Renal cortical epithelial cell (primary cell): ENCODE measurements at places on chromosomes 6 and 20.

DNA sequence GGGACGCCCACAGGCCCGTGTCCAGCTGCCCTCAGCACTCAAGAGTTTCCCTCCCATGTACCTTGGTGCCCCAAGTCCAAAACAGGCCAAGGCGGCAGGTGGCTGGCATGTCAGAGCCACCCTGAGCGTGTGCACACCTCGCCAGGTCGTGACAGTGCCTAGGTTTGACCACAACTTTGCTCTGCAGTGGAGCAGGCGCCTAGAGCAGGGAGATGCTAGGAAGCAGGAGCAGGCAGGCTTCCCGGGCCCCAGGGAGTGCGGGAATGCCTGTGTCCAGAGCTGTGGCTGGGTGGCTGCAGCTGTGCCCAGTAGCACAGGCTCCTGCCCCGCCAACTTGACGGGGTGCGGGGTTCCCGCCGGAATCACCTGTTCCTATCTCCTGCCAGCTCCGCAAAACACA, 380.8 kb upstream of the IMPG1 start:
- DNase-seq: no peak

DNA sequence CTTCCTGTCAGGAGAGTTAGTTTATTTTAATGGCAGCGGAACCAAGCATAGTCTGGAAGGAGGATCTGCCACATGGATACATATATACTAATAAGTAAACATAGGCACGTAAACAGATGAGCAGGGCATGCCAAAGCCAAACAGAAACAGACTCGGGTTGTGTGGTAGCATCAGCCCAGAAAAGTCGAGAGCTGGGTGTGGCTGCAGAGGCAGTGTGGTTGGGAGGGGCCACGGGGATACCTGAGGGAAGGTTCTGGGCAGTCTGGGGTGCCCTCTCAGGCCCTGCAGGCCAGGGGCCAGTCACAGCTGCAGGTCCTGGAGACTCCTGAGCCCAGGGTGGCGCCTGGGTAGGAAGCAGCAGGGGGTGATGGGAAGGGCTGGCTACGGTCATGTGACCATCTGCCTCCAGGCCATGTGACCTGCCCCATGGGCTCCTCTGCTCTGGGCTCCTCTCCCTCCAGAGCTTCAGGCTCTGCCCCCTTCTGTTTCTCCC, 42.8 kb upstream of the MRPS10 start:
- DNase-seq: no peak

GRCh38 chr6:10540073-10540746, 19.1 kb downstream of the GCNT2 start:
- no peak for DNase-seq

GRCh38 chr6:30828027-30828962, 56.0 kb upstream of the DDR1 start:
- DNase-seq: peak; percentile 72

DNA sequence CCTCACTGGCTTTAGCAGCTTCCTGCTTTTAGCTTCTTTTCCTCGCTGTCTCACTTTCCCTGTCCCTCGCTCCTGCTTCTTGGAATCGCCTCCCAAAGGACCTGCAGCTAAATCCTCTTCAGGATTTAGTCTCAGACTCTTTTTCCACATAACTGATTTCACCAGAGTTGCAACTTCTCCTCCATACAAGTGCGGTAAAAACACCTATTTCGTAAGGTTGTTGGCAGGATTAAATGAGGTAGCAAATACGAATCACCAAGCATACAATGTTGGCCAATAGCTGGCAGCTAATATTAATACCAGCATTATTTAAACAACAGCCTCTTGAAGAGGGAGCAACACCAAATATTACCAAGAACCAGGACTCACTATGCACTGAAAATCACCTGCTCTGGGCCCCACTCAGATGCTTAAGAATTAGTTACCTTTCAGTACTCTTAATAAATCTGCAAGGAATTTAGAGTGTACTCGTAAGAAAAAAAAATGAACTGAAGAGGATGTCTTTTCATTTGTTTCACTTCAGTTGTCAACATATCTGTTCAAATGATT, 123.0 kb downstream of the DTNBP1 start:
- DNase-seq: peak; percentile 46

DNA sequence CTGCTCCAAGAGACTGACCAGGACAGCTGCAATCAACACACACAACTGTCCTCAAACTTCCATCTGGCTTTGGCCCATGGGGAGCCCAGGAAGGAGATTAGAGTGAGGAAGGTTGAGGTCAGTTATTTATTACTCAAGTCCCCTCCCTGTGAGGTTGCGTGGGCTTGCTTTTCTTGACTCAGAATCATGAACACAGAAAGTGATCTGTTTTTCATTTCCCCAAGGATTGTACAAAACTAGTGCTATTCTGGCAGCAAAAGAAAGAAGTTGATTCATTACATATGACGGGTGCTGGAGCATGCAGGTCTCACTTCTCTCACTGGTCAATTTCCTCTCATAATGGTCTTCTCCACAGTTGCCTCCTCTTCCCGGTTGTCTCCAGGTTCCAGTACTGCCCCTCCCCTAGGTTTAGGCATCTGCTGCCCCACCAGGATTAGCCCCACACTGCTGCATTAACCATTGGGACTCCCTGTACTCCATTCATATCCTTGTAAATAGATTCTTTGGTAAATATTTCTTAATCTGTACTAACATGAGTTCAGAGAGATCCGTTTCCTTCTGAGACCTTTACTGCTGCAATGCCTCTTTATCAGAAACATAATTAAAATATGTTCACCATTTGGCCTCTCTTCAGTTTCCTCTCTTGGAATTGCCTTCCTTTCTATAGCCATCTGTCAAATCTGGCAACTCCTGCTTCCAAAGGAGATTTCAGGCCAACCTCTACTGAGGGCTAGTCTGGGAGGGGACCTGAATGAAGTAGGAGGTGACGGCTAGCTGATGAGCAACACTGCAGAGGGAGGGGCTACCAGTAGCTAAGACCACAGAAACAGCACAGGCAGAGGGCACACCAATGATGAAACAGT, 888.8 kb downstream of the QKI start:
- peak; percentile 4 for DNase-seq

- no peak for DNase-seq
Observed at GRCh38 chr20:34022151-34022838, 28.6 kb downstream of the RALY start.

DNA sequence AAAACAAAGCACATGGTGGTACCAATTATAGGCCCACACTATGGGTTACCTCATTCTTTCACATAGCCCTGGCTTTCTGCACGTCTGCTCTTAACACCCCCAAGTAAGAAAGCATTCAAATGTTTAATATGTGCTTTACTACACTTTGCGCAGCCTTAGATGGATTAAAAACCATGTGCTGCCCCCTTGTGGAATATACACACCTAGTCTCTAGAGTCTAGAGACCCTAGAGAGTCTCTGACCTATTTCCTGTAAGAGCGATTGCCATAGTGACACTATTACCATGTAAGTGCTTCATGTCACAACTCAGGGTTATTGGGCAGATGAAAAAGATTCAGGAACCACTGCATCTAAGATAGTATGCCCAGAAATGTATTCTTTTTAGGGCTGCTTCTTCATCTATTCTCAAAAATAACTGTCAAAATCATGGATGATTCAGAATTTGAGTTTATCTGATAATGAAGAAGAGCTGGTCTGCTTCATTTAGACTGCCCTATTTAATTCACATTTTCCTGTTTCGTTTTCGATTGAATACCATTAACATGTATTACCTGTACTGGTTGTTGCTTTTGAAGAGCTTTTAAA, 186.3 kb downstream of the ADGB start:
- DNase-seq: peak; percentile 23
